ENCODE measurements at places on chromosomes 12 and 14.

- DNase-seq, result no peak
Observed at GRCh38 chr12:76792828-76793227, 28.9 kb downstream of the ZDHHC17 start.

GRCh38 chr12:108568338-108569154 lies 6.2 kb downstream of the ISCU start:
- no peak for DNase-seq

DNA sequence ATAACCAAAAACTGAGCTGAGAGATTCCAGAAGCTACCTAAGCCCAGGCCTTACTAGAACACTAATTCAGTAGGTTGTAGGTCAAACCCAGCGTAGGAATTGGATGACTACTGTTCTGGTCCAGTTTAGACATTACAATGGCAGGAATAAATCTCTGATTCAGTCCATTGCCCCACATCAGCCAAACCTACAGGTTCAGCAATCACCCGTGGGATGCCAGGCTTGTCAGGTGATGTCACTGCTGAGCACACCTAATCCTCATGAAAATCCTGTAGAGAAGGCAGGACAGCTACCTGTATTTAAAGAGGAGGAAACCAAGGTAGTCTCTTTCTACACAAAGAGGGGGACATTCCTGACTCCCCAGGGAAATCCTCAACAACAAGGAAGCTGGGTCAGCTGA lies 63.7 kb downstream of the RFX4 start:
- DNase-seq, result no peak

DNA sequence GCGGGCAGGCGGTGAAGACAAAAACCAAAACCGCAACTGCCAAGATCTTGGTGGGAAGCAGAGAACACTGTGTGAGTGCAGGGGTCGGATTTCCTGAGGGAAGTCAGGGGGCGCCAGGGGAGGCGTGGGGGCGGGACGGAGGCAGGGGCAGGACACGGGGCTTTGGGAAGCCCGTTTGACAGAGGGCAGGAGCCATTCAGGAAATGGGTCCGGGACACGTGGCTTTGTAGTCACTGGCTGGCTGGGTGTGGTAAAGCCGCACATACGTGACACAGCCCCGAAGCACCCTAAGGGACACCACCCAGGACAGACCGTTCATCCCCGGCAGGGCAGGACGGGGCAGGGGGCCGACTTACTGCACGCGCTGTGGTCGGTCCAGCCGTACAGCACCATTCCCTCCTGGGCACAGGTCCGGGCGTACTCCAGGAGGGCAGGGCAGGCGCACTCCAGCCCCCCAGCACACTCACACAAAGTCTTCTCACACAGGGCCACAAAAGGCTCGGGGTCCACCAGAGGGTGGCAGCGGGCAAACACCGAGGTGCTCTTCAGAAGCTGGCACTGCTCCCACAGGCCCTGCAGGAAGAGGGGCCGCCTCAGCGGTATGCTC lies 49.4 kb downstream of the VWF start:
- DNase-seq, result no peak

GRCh38 chr14:61512026-61512834 lies 183.1 kb upstream of the HIF1A start:
- no peak for DNase-seq

GRCh38 chr12:43179486-43179885 lies 372.5 kb downstream of the ADAMTS20 start:
- DNase-seq, result no peak

- no peak for DNase-seq
Observed at GRCh38 chr14:37251775-37252174, 54.0 kb downstream of the MIPOL1 start.

DNA sequence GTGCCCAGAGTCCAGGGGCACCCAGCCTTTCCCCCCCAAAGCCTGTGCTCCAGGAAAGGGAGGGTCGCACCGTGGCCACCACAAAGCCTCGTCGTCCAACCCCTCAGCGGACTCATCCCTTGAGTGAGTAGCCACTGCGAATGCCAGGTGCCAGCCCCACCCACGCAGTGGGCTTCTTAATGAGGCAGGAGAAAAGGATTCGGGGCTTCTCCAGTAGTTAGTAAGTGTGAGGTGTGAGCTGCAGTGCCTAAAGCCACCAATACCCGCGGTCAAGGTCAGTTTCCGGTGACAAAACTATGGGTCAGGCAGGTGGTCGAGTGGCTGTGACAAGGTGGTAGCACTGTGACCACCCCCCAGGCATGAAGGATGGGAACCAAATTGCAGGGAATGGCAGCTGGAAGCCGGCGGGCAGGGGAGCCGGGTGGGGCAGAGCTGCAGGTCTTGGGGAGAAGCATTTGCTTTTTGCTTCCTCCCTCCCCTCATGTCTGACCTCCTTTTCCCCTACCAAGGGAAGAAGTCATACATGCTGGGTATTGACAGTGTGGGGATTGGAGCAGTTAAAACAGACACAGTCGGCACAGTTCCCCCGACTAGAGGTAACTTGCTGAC lies 8.0 kb downstream of the RAN start:
- no peak for DNase-seq

GRCh38 chr12:48001505-48002413 lies 2.5 kb downstream of the COL2A1 start:
- no peak for DNase-seq

- DNase-seq, result no peak
Observed at GRCh38 chr12:63090716-63091115, 60.3 kb downstream of the AVPR1A start.

DNA sequence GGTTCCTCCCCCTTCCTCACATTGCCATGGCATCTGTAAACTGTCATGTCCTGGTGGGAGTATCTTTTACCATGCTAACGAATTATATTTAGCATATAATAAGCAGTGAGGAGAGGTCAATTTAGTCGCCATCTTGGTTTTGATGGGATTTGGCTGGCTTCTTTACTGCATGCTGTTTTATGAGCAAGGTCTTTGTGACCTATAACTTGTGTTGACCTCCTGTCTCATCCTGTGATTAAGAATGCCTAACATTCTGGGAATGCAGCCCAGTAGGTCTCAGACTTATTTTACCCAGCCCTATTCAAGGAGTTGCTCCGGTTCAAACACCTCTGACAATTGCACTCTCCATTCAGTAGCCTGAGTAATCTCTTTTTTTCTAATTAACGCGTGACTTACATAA lies 2.1 kb upstream of the EIF4B start:
- no peak for DNase-seq

GRCh38 chr12:51675071-51675803 lies 84.2 kb downstream of the SCN8A start:
- DNase-seq, result no peak

DNA sequence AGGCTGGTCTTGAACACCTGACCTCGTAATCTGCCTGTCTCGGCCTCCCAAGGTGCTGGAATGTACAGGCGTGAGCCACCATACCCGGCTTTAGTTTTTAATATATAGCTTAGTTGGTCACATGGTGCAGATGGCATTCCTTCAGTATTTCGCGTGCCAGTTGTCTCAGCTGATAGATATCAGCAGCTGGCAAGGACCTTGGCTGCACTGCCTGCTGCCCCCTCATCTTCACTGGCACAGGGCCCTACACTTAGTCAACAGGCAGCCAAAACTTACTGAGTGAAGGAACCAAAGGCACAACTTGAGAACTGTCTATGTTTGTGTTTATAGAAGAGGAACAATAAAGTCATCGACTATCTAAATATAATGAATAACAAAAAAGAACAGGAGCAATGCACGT lies 31.0 kb downstream of the EID3 start:
- no peak for DNase-seq

DNA sequence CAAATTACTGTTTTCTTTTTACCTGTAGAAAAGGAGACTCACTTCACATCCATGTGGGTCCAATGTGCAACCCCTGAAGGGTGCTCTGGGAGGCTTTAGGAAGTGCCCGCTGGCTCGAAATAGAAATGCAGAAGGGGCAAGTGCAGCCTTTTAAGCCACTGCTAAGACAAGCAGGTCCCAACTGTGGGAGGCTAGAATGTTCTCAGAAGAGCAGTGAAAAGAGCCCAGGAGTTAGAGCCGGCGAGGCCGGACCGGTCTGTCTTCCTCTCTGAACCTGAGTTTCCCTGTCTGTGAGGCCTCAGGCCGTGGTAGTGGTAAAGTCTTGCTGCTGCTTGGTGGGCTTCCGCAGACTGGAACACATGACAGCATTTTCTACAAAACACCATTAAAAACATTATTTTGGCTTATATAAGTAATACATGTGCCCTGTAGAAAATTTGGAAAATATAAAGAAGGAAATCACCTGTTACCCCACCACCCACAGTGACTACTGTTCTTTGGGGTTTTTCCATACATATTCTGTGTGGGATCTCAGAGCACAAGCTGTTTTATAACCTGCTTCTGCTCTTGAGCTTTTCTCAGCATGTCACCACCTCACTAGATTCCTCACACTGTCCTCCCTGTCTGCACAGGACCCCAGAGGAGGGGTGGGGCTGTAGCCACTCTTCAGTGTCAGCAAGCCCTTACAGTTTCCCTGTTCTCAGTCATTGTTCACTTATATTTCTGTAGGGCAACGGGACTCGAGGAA lies 6.0 kb downstream of the CKB start:
- no peak for DNase-seq

GRCh38 chr12:132484891-132485441 lies 5.0 kb upstream of the FBRSL1 start:
- no peak for DNase-seq

DNA sequence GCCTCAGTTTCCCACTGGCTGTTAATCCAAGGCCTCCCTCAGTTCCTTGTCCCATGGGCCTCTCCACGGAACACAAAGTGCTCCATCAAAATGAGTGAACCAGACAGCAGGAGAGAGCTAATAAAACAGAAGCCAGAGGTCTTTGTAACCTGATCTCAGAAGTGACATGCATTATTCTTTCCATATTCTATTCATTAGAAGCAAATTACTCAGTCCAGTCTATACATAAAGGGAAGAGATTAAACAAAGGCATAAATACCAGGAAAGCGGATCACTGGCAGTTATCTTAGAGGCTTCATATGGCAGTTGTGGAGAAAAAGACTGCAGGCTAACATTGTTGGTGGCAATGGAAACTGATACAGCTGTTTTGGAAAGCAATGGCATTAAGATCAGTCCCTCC lies 170.6 kb upstream of the GARIN6 start:
- DNase-seq, result no peak

GRCh38 chr14:26598672-26599131 lies 869 bp upstream of the NOVA1 start:
- DNase-seq, result no peak

DNA sequence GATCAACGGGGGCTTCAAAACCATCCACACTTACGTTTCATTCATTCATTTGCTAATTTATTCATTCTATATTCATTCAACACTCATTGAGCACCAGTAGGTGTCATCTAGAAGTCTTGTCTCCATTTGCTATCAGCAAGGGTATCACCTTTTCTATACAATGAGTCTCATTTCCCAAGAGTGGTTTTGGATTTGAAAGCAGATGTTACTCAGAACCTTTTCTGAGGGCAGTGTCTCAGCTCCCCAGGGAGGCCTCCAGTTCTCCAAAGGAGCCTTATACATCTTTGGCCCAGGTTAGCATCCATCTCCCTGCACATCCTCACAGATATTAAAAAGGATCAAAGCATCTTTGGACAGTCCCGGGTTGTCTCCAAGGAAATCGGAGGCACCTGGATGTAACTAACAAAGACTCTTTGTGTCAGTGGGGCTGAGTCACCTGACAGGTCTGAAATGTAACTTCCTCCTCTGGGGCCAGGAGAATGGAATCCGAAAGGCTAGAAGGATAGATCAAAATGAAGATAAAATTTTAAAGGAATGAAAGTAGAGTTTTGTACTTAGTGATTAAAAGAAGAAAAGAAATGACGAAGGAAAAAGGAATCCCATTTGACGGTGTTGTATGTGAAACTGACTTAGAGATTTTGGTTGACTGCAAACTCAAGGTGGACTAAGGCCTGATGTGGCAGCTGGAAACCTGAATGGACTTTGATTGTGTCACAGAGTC lies 103.0 kb downstream of the VCPKMT start:
- DNase-seq, result no peak

DNA sequence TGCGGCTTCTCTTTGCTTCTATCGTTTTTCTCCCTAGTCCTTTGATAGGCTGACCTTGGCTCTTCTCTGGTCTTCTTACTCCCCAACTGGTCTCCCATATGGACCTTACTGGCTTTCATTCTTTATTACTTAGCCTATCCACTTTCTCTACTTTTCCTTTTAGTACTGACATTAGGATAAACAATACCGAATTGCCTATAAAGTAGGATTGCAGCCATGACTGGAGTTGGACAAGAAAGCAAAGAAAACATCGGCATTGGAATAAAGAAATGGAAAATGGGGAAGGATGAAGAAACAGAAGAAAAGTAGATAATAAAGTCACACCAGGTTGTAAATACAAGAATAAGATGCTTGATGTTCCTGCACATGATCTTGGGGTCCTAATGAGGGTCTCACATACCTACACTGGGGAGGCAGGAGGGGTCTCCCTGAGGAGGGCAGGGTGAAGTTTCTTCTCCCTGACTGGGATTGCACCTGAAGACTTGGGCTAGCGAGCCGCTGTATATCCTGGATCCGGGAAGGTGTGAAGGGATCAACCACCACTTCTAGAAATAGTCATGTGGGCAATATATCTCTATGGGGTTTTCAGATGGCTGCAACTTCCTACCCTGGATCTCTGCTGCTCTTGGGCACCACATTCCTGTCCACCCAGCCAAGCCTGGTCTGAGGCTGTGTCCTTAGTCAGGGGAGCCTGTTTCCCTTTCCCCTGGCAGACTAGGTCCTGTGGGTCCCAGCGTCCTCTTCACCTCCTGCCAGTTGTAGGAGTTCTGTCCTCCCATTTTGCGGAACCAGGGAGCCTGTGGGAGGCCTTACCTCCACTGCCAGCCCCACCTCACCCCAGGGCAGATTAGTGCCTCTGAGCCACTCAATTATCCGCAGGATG lies 13.1 kb downstream of the NKX2-1 start:
- DNase-seq, result no peak

DNA sequence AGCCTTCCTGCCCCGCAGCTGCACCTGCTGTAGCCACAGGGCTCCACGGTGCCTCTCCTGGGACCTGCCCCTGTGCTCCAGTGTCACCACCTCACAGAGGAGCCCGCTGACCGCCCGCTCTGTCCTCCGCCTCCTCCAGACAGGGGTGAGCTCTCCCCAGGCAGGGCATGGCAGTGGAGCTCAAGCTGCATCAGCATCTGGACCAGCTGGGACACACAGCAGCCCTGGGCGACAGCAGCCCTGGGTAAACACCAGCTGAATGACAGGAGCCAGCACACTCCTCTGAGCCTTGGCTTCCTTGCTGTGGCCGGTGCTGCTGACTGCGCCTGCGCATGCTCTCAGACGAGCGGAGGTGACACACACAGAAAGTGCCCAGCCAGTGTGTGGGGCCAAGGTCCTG lies 22.0 kb downstream of the CHGA start:
- DNase-seq, result no peak

DNA sequence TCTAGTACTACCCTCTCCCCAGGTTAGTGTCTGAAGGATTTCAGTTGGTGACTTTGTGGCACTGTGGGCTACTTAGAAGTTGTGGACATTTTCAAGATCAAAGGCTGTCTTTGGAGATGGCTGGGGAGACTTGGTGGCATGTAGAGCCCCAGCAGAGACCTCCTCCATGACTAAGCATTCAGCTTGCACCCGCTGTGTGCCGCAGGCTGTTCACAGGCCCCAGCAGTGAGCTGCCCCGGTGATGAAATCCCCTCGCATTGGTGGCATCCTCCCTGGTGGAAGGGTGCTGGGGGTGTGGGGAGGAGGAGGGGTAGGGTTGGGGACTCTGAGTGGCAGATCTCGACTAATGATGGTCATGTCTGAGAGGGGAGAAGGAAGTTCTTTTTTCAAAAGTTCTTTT lies 173.9 kb downstream of the TSPAN9 start:
- no peak for DNase-seq

GRCh38 chr14:74578479-74578878 lies 33.6 kb downstream of the LTBP2 start:
- no peak for DNase-seq

Data from kidney epithelial cell (primary cell).